Vagina (tissue), 2 donors: ENCODE measurements at places on chromosomes 7 and 10. TPM values are rescaled to one million over a fixed set of nuclear protein-coding genes. Genes with fewer than 3 reads are reported as not detected.

- H3K4me1 ChIP-seq: no peaks in the 10 kb centered on the region
- no peak overlapping the region for H3K27ac ChIP-seq
- no peak for DNase-seq
- H3K27me3 ChIP-seq: no peaks in the 10 kb centered on the region
Observed at GRCh38 chr7:38229386-38229785, 44.0 kb downstream of the TARP start.

Gene NME8
- not detected for total RNA-seq

DNA sequence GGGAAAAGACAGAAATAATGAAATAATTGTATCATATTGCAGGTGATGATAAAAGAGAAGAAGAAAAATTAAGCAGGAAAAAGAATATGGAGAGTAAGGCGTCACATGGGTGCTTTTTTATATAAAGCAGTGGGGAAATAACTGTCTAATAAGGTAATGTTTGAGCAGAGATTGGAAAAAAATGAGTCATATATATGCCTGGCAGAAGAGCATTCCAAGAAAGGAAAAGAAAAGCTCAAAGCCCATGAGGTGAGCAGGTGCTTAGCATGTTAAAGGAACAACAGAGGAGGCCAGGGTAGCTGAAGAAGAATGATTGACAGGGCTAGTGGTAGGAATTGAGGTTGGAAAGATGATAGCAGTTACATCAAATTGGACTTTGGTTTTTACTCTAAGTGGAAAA lies 739.5 kb downstream of the SORCS1 start:
- H3K27ac ChIP-seq: no peak overlapping the region
- no peak overlapping the region for H3K4me3 ChIP-seq
- DNase-seq: no peak
- no peaks in the 10 kb centered on the region for H3K4me1 ChIP-seq
- no peaks in the 10 kb centered on the region for H3K36me3 ChIP-seq
- H3K27me3 ChIP-seq: no peaks in the 10 kb centered on the region

GRCh38 chr7:36637417-36637816 lies 86.9 kb downstream of the AOAH start:
- H3K4me1 ChIP-seq: no peaks in the 10 kb centered on the region
- no peak overlapping the region for H3K27ac ChIP-seq
- no peak for DNase-seq
- no peak overlapping the region for H3K4me3 ChIP-seq
- no peaks in the 10 kb centered on the region for H3K27me3 ChIP-seq

GRCh38 chr7:102097601-102098161 lies 189.0 kb upstream of the SH2B2 start:
- peaks cover 11% of the 10 kb centered on the region for H3K4me1 ChIP-seq
- no peak overlapping the region for H3K27ac ChIP-seq
- no peak overlapping the region for H3K4me3 ChIP-seq

Gene ASB4
- 0.25 TPM for total RNA-seq

Gene PIK3CG
- 4.4 TPM for total RNA-seq

Gene ZP3
- 2.7 TPM for total RNA-seq

GRCh38 chr7:65722361-65722792 lies 150.5 kb upstream of the VKORC1L1 start:
- DNase-seq: no peak
- H3K27ac ChIP-seq: no peak overlapping the region
- H3K4me1 ChIP-seq: no peaks in the 10 kb centered on the region
- no peaks in the 10 kb centered on the region for H3K36me3 ChIP-seq

Gene LIPN
- total RNA-seq: not detected

Gene PSD
- total RNA-seq: 6.4 TPM

- H3K27me3 ChIP-seq: no peaks in the 10 kb centered on the region
- peaks cover 61% of the 10 kb centered on the region for H3K4me1 ChIP-seq
- no peak overlapping the region for H3K4me3 ChIP-seq
- no peak for DNase-seq
- no peaks in the 10 kb centered on the region for H3K36me3 ChIP-seq
- no peak overlapping the region for H3K27ac ChIP-seq
Observed at GRCh38 chr10:74828946-74829345, 2.5 kb downstream of the KAT6B start.

Gene SPDYE2B
- not detected for total RNA-seq

GRCh38 chr7:102320181-102320580 lies 33.5 kb downstream of the SH2B2 start:
- no peak for DNase-seq
- H3K36me3 ChIP-seq: no peaks in the 10 kb centered on the region
- H3K4me1 ChIP-seq: no peaks in the 10 kb centered on the region
- no peak overlapping the region for H3K4me3 ChIP-seq

Gene ANXA8
- 135 TPM for total RNA-seq

Gene PNLIP
- total RNA-seq: not detected

Gene C1QL3
- not detected for total RNA-seq

DNA sequence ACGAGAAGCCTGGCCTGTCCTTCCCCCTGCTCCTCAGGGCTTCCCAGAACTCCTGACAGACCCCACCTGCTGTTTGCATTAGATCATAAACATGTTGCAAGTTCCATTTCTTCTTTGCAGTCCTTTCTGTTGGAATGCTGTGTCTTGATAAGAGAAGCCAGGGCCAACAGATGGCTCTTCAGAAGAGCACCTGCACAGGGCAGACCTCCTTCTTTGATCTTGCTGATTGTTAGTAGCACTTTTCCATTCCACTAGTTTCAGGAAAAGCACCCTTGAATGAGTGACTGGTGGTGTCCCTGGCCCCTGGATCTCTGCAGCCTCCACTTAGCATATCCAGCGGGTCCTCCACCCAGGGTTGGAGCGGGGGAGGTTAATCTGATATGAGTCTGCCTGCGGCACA lies 243.2 kb downstream of the GFRA1 start:
- H3K36me3 ChIP-seq: no peaks in the 10 kb centered on the region
- H3K27me3 ChIP-seq: no peaks in the 10 kb centered on the region
- H3K4me1 ChIP-seq: no peaks in the 10 kb centered on the region
- no peak for DNase-seq

Gene SMKR1
- total RNA-seq: not detected

- no peaks in the 10 kb centered on the region for H3K36me3 ChIP-seq
- H3K4me1 ChIP-seq: peaks cover 13% of the 10 kb centered on the region
- DNase-seq: no peak
- no peak overlapping the region for H3K27ac ChIP-seq
- no peak overlapping the region for H3K4me3 ChIP-seq
Observed at GRCh38 chr10:98513704-98514103, 67.0 kb upstream of the HPS1 start.

DNA sequence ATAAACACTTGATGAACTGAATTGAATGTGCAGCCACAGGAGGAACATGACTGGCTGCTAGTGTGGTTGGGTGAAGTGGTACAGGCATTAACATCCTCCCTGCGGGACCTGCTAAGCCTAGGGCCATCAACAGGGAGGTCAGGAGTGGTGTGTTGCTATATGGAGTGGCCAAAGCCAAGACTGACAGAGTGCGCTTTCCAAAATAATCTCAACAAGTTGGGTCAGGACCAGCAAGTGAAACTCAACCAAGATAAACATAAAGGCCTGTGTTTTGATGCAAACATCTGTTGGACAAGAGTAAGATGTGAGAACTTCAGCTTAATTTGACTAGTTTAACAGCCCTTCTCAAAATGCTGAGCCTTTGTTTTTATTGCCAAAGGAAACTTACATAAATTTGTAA lies 97.7 kb downstream of the WDFY4 start:
- H3K4me3 ChIP-seq: no peak overlapping the region
- peak; percentile 85 for DNase-seq
- no peaks in the 10 kb centered on the region for H3K36me3 ChIP-seq
- no peaks in the 10 kb centered on the region for H3K4me1 ChIP-seq

Gene TECPR1
- total RNA-seq: 19.6 TPM

DNA sequence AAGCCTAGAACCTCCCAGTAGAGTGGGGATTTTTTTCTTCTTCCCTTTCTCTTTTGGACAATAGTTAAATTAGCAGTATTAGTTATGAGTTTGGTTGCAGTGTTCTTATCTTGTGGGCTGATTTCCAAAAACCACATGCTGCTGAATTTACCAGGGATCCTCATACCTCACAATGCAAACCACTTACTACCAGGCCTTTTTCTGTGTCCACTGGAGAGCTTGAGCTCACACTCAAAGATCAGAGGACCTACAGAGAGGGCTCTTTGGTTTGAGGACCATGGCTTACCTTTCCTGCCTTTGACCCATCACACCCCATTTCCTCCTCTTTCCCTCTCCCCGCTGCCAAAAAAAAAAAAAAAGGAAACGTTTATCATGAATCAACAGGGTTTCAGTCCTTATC lies 5.4 kb downstream of the OPN1SW start:
- H3K4me3 ChIP-seq: no peak overlapping the region
- H3K27me3 ChIP-seq: no peaks in the 10 kb centered on the region
- H3K4me1 ChIP-seq: no peaks in the 10 kb centered on the region
- peaks cover 47% of the 10 kb centered on the region for H3K36me3 ChIP-seq
- no peak for DNase-seq
- H3K27ac ChIP-seq: no peak overlapping the region

DNA sequence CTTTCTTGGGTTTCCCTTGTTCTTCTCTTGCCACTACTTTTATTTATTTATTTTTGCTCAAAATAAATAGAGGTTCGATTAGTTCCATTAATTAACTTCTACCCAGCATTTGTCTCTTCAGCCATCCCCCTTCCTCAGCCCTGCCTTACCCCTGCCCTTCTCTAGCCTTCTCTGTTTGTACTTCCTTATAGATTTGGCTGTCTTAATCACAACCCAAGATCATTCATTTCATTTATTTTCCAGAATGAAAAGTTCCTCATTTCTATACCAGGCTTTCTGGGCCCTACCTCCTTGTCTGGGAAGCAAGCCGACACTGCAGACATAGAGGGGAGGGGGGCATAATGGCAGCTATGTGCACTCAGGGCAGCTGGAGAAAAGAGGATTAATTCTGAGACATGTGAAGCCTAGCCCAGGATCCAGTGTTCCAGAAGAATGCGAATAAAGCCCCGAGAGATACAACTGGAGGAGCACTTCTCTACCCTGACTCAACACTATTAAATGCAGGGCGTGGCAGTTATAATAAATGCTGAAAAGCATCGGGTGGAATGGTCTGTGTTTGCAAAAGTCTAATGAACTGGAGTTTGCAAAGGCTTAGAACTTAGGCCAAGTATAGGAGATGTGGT lies 6.4 kb upstream of the PDCD4 start:
- H3K27ac ChIP-seq: peak overlapping the region; percentile 86
- no peaks in the 10 kb centered on the region for H3K36me3 ChIP-seq
- DNase-seq: no peak
- no peak overlapping the region for H3K4me3 ChIP-seq

- DNase-seq: no peak
- no peaks in the 10 kb centered on the region for H3K27me3 ChIP-seq
- H3K27ac ChIP-seq: no peak overlapping the region
- no peaks in the 10 kb centered on the region for H3K36me3 ChIP-seq
- no peaks in the 10 kb centered on the region for H3K4me1 ChIP-seq
Observed at GRCh38 chr10:76766682-76767081, 870.9 kb downstream of the KCNMA1 start.

DNA sequence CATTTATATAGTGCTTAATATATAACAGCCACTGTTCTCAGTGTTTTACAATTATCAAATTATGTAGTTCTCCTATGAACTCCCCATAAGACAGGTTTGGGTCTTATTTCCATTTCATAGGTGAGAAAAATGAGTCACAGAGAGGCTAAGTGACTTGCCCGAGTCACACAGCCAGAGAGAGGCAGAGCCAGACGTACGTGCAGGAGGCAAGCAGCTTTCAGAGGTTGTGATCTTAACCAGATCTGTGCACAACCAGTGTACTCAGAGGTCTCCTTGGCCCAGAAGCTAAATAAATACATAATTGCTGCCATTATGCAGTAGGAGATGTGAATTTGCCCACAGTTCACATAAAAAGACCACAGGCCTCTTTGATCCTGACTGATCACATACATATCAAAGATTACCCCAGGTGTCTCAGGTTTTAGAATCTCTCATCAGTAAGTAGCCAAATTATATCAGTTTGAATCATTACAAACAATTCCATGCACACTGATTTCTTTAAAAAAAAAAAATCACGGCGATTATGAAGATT lies 304.7 kb upstream of the AOAH start:
- H3K36me3 ChIP-seq: no peaks in the 10 kb centered on the region
- H3K4me3 ChIP-seq: no peak overlapping the region
- H3K4me1 ChIP-seq: peaks cover 22% of the 10 kb centered on the region
- H3K27ac ChIP-seq: no peak overlapping the region
- no peak for DNase-seq
